ENCODE measurements at places on chromosomes 7 and 10. TPM values are rescaled to one million over a fixed set of nuclear protein-coding genes. Genes with fewer than 3 reads are reported as not detected.

DNA sequence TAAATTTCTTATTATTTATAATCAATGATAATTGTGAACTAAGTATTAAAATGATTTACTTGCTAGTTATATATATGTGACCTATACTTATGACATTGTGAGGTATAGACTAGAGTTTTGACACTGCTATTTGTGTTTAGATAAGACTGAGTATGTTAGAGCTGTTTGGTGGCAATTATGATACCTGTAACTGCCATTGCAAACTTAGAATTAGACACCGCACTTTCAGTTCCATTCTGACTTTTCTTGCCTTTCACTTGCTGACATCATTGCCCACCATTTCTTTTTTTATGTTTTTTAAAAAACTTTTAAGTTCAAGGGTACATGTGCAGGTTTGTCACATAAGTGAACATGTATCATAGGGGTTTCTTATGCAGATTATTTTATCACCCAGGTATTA lies 214.5 kb downstream of the MBL2 start:
- DNase-seq = no peak
- H3K4me3 ChIP-seq = no peak overlapping the region
- no peaks in the 10 kb centered on the region for H3K36me3 ChIP-seq
- H3K27me3 ChIP-seq = no peaks in the 10 kb centered on the region

DNA sequence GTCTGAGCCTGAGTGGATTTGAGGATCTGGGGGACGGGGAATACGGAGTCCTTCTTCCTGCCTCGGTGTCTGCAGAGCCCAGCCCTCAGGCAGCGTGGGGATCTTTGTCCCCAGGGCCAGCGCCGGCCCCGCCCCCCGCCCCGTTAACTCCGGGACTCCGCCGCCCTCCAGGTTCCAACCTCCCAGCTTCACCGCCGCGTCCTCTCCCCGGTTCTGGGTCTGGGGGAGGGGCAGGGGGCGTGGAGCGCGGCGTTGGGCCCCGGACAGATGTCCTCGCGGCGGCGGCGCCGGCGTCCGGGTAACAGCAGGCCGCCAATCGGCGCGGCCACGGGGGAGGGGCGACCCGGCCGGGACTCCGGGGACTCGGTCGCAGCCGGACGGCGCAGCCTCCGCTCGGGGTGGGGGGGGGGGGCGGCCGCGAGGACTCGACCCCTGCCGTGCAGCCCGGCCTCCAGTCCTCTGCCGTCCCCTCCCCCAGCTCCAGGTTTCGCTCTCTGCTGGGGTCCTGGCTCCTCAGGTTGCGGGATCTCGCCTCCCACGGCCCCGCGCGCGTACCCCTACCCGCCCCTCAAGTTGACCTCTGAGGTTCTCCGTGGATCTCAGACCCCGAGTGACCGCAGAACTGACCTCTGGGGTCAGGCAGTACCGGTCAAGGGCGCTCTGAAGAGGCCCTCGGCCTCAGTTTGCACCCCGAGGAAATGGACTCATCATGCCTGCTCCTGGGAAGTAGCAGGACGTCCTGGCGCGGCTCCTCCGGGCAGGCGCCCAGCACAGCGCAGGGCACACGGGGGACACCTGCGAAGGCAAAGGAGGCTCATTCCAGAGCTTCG lies 2.3 kb upstream of the ELFN1 start:
- peaks cover 100% of the 10 kb centered on the region for H3K27me3 ChIP-seq
- no peaks in the 10 kb centered on the region for H3K36me3 ChIP-seq
- H3K4me1 ChIP-seq = peaks cover 23% of the 10 kb centered on the region

- H3K36me3 ChIP-seq = no peaks in the 10 kb centered on the region
- DNase-seq = no peak
- H3K4me1 ChIP-seq = no peaks in the 10 kb centered on the region
- H3K27ac ChIP-seq = no peak overlapping the region
- no peaks in the 10 kb centered on the region for H3K27me3 ChIP-seq
Measured at GRCh38 chr10:75887992-75888680, 456.7 kb downstream of the LRMDA start.

- peak overlapping the region; percentile 99 for H3K27ac ChIP-seq
- peaks cover 37% of the 10 kb centered on the region for H3K27me3 ChIP-seq
- H3K4me1 ChIP-seq = peaks cover 43% of the 10 kb centered on the region
- no peaks in the 10 kb centered on the region for H3K36me3 ChIP-seq
- DNase-seq = peak; percentile 30
Measured at GRCh38 chr10:92688927-92689662, 660 bp upstream of the HHEX start.

- no peaks in the 10 kb centered on the region for H3K4me1 ChIP-seq
- no peak overlapping the region for H3K27ac ChIP-seq
Measured at GRCh38 chr7:76077435-76077834, 29.5 kb downstream of the MDH2 start.

DNA sequence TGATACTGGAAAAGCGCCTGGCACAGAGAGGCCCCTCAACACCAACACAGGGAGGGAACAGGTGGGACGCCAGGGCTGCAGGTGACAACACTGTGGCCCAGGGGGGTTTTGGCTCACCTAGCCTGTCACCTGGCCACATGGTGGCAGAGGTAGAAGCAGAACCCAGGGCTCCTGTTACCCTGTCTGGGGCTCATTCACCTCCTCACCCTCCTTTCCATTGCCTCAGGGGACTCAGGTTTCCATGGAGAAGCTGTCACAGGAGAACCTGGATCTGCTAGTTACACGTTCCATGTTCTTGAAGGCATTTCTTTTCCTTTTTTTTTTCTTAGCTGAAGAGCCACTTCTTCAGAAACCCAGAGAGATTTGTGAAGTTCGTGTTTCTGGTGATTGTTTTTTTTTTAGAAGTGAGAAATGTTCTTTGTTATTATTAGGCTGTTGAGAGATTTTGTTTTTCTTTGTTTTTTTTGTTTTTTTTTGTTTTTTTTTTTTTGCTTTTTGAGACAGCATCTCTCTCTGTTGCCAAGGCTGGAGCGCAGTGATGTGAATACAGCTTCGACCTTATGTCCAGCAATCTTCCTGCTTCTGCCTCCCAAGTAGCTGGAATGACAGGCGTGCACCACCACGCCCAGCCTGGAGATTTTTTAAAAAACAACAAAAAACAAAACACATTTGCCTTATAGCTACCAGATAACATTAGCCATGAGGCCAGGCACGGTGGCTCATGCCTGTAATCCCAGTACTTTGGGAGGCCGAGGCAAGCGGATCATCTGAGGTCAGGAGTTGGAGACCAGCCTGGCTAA lies 16.0 kb downstream of the DENND2A start:
- no peak for DNase-seq
- no peaks in the 10 kb centered on the region for H3K36me3 ChIP-seq
- no peak overlapping the region for H3K27ac ChIP-seq
- no peak overlapping the region for H3K4me3 ChIP-seq
- no peaks in the 10 kb centered on the region for H3K27me3 ChIP-seq
- no peaks in the 10 kb centered on the region for H3K4me1 ChIP-seq

GRCh38 chr10:1468811-1469210 lies 268.5 kb downstream of the ADARB2 start:
- H3K4me3 ChIP-seq = no peak overlapping the region
- no peak overlapping the region for H3K27ac ChIP-seq
- no peaks in the 10 kb centered on the region for H3K36me3 ChIP-seq
- H3K27me3 ChIP-seq = peaks cover 26% of the 10 kb centered on the region
- no peaks in the 10 kb centered on the region for H3K4me1 ChIP-seq
- no peak for DNase-seq

DNA sequence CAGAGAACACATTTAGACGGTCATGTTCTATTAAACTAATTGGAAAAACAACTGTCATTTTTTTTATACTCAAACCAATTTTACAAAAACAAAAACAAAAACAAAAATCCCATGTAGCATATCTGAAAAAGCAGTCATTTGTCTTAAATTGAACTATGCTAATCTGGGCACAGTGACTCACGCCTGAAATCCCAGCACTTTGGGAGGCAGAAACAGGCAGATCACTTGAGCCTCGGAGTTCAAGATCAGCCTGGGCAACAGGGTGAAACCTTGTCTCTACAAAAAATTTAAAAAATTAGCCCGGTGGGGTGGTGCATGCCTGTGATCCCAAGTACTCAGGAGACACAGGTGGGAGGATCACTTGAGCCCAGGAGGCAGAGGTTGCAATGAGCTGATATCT lies 253.4 kb downstream of the DOCK4 start:
- no peak for DNase-seq
- H3K27ac ChIP-seq = no peak overlapping the region
- H3K27me3 ChIP-seq = no peaks in the 10 kb centered on the region
- H3K4me3 ChIP-seq = no peak overlapping the region
- H3K4me1 ChIP-seq = peaks cover 15% of the 10 kb centered on the region

- DNase-seq = peak; percentile 68
- H3K27ac ChIP-seq = no peak overlapping the region
- H3K36me3 ChIP-seq = no peaks in the 10 kb centered on the region
- no peaks in the 10 kb centered on the region for H3K27me3 ChIP-seq
- H3K4me3 ChIP-seq = no peak overlapping the region
Measured at GRCh38 chr7:39507866-39508551, 58.2 kb upstream of the YAE1 start.

Gene SKAP2
- 43.9 TPM for polyA plus RNA-seq

Gene EBLN1
- not detected for polyA plus RNA-seq

Gene NIPSNAP2
- 101 TPM for polyA plus RNA-seq

Gene SYT15
- polyA plus RNA-seq = 19.3 TPM

Gene ECHDC3
- 13.8 TPM for polyA plus RNA-seq

Gene AMPH
- 9.9 TPM for polyA plus RNA-seq

Data from left lung (tissue), 14 donors.